EL (cell line): ENCODE measurements at places on chromosomes 1 and 21.

- peak; percentile 45 for DNase-seq
Observed at GRCh38 chr1:247228133-247228532, 27.7 kb upstream of the VN1R5 start.

DNA sequence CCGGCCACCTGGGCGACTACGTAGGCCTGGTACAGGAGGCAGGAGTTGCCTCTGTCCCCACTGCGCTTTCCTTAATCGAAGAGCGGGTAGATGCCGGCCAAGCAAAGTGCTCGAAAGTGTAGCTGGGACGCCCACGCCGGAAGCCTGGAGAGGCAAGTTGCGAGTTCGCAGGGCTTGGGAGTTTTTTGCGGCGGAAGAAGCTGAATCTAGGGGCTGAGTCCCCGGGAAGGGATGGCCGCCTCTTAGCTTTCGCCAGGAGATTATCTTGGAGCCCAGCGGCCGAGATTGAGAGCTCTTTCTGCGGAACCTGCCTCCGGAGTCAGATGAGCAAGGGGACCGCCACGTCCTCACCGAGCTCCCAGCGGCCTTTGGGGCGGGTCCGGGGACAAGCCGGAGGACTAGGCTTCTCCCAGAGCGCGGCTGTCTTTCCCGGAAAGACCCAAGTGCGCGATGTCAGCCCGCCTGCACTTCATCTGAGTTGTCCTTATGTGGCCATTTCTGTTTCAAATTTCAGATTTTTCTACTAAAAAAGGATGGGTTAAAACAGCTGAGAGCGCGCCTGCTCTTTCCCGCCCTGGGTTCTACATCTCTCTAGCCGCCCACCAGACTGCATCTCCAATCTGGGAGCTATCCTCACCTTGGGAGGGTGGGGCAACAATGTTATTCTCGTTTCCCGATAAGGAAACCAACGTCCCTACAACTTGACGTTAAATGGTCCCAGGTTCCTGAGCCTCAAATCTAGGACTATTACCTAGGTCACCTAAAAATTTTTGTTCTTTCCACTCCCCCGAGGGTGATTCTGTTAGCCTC lies 12.4 kb upstream of the TBX15 start:
- peak; percentile 15 for DNase-seq

GRCh38 chr1:9759939-9760338 lies 63.8 kb downstream of the CLSTN1 start:
- no peak for DNase-seq

DNA sequence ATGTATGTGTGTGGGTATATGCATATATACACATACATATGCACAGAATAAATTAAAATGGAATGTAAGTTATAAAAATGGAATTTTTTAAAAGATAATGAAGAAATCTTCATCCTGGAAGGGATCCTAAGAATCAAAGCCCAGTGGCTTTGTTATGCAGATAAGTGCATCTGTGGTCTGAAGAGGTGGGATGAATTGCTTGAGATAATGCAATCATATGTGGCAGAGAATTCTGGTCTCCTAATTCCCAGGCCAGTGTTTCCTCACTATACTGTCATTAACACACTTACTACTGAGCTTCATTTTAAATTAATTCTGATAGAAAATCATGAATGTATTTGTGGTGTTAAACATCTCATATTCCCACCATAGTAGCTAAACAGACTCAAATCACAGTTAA lies 86.7 kb upstream of the PRMT6 start:
- no peak for DNase-seq

GRCh38 chr1:93588206-93588605 lies 93.4 kb downstream of the BCAR3 start:
- peak; percentile 36 for DNase-seq

- DNase-seq: peak; percentile 46
Observed at GRCh38 chr1:21337928-21338572, 47.8 kb upstream of the ECE1 start.

DNA sequence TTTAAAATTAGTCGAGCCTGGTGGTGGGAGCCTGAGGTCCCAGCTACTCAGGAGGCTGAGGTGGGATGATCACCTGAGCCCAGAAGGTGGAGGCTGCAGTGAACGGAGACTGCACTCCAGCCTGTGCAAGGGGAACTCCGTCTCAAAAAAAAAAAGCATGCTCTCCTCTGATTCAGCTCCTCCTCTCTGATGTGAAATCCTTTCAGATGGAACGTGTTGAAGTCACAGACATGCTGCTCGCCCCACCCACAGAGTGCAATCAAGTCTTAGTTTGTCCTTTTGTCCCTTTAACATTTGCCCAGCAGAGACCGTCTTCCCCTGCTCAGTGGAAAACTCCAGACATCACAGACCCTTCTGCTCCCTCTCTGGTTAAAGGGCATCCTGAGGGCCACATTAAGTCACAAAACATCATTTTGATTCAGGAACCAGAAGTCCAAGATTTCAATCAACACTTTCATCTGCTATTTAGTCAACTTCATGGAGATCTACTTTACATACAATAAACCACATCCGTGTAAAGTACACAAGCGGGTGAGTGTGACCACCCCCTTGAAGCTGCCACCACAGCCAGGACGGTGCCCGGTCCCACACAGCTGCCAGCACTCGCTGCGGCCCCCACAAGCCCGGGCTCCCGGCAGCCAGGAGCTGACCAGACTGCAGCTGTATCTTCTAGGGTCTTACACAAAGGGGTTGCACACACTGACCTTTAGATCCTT lies 18.9 kb upstream of the RNF223 start:
- DNase-seq: no peak
